Activated naive CD8-positive, alpha-beta T cell treated with anti-CD3 and anti-CD28 coated beads for 36 hours (primary cell): ENCODE measurements at places on chromosomes 7 and 10. TPM values are rescaled to one million over a fixed set of nuclear protein-coding genes. Genes with fewer than 3 reads are reported as not detected.

PLEKHS1 gene
- not detected for total RNA-seq

- no peak for DNase-seq
These were observed 19.5 kb downstream of the DNAH11 start for GRCh38 chr7:21562385-21562784.

DNA sequence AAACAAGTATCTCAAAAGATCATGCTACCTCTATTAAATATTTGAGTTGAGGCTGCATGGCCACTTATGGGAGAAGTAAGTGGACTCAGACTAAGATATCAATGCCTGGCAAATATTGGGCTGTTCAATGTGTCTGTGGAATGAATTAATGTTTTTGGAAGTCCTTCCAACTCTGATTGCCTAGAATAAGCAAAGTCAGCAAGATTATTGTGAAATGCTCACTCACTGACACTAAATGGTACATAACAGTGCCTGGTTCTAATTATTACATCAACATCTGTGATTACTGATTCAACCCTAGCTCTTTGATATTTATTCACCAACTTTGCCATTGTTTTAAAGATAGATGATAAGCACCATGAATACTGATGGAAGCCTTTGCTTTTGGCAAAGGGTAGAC lies 45.5 kb upstream of the HDAC9 start:
- DNase-seq, result no peak

TRPV6 gene
- not detected for total RNA-seq

R3HCC1L gene
- total RNA-seq, result 20.3 TPM

- DNase-seq, result no peak
These were observed 17.0 kb downstream of the STAM start for GRCh38 chr10:17660921-17661320.

DNA sequence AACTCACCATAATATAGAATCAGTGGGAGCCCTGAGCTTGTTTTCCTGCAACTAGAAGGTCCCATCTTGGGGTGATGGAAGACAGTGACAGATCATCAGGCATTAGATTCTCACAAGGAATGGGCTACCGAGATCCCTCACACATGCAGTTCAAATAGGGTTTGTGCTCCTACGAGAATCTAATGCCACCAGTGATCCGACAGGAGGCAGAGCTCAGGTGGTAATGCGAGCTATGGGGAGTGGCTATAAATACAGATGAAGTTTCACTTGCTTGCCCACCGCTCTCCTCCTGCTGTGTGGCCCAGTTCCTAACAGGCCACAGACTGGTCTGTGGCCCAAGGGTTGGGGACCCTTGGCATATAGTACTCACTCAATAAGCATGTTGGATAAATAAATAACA lies 93.4 kb downstream of the POU6F2 start:
- no peak for DNase-seq
